Activated T-helper 1 cell treated with anti-CD3 and anti-CD28 coated beads, Interleukin-12 subunit alpha, Interleukin-12 subunit beta, Interleukin-2, Interleukin-4 antibody, amounts not matched to agents 30 ng/mL and 10 ng/mL and 1 ng/mL, durations not matched to agents 14 hours and 24 hours and 36 hours (primary cell): ENCODE measurements at places on chromosomes 6 and 20. TPM values are rescaled to one million over a fixed set of nuclear protein-coding genes. Genes with fewer than 3 reads are reported as not detected.

GRCh38 chr20:21395666-21396598, 1.4 kb downstream of the NKX2-4 start:
- DNase-seq: peak; percentile 43

DNA sequence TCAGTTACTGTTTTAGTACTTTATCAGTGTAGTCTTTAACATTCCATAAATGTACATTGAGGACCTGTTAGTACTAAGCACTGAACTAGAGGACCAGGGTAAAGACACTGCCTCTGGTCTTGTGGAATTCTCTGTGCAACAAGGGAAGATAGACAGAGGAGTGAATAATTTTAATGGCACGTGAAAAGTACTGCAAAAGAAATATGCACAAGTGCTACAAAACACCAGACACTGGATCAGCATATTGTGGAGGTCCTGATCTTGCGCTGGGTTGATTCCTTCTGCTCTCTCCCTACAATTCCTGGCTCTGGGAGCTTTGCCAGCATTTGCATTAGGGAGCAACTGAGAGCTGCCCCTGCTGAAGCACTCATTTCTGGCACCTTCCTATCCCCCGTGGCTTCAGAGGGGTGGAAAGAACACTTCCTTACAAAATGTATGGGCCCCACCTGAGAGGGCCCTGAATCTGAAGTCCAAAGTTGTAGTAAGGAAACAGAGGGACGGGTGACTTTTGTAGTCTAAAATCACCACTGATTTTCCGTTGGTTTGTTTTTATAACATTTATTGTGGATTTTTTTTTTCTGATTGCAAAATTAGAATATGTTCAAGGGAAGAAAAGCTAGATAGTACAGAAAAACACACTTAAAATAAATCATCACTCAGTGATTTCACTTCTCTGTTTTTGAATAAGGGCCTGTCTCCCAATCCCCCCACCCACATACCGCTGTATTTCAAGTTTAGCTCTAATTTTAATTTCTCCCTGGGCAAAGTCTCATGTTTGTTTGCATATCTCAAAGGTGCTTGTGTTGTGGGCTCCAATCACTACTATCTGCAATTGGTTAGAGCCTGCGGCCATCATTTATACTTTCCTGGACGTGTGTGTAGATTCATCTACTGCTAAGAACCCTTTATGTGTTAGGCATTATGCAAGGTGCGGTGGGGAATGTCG, 4.9 kb downstream of the PKIG start:
- DNase-seq: no peak

GRCh38 chr6:18090349-18090786, 32.1 kb downstream of the NHLRC1 start:
- no peak for DNase-seq

SNX3 gene
- 68.5 and 72.5 TPM in 2 replicates for total RNA-seq

TRDN gene
- total RNA-seq: not detected in 2 replicates

DNA sequence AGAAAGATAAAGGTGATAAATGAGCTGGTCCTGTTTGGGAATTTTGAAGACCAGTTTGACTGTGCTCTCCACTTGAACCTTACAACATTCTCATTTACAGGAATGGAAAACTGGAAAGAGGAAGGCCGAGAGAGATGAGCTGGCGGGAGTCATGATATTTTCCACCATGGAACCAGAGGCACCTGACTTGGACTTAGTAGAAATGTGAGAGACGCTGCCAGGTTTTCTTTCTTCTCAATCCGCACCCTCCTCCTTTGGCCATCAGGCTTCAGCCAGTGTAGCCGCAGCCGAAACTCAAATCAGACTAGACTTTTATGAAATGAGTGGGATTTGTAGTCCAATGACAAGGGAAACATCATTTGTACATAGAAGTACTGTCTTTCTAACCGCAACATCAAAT, 54.7 kb upstream of the SYNJ2 start:
- no peak for DNase-seq
